ENCODE measurements at places on chromosomes 16 and 17.

- DNase-seq, result no peak
These were observed 27.9 kb downstream of the VAT1L start for GRCh38 chr16:77816293-77816692.

DNA sequence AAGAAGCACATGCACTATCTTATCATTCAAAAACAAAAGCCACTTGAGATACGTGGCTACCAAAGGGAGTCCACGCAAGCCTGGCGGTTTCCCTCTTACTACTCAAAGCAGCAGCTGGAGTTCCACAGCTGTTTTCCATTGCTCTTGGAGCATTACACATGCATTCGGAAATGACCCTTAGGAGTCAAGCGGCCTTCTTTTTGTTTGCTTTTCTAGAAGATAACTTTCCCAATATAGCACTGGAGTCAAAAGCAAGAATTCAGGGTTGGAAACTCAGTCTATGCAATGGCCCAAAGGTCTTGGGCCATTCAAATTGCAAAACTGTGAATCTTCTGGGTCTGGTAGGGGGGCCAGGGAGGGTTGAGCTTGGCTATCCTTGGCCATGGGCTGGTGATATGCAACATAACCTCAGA, 97.8 kb upstream of the MAF start:
- DNase-seq, result no peak

GRCh38 chr17:40560592-40561293, 4.5 kb downstream of the CCR7 start:
- no peak for DNase-seq

DNA sequence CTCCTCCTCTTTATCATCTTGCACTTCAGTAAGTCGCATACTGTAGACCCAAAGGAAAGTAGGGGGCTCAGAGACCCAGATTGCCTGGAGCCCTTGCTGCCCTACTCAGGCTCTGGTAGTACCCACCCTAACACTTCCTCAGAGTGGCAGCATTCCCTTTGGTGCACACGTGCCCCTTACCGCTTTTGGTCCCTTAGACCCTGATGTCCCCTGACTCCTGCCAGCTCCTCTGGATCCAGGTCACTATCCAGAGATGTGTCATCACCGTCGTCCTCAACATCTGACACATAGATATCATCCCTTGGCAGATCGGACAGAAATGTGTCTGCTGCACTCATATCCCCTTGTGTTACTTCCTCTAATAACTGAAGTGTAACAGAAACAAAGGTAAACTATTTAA, 5.4 kb upstream of the PSMC5 start:
- no peak for DNase-seq

DNA sequence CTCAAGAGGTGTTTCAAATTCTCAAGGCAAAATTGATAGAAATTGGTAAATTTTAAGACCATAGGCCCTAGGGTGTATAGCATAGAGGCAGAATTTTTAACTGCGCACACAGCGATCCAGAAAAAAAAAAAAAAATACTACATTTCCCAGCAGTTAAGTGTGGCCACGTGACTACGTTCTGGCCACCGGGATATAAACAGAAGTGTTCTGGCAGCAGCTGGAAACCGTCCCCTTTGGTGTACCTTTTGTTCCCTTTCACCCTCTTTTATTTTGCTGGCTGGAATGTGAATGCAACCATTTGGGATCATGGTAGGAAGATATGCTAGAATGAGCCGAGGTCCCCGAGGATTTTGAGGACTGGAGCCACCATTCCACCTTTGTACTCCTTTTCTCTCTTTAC, 52.7 kb upstream of the AKAP1 start:
- no peak for DNase-seq

- DNase-seq, result no peak
These were observed 12.5 kb downstream of the KCNH6 start for GRCh38 chr17:63535640-63536039.
